ENCODE measurements at places on chromosomes 2 and 18.

- no peak for DNase-seq
Observed at GRCh38 chr2:121346407-121346806, 61.4 kb upstream of the TFCP2L1 start.

- DNase-seq = no peak
Observed at GRCh38 chr2:19176977-19177376, 181.4 kb downstream of the OSR1 start.

GRCh38 chr18:4208366-4208765 is 246.7 kb downstream of the DLGAP1 start:
- DNase-seq = no peak

GRCh38 chr18:35387152-35387571 is 10.0 kb upstream of the ZNF396 start:
- DNase-seq = no peak

GRCh38 chr2:227191367-227191766 is 26.9 kb downstream of the COL4A3 start:
- no peak for DNase-seq

DNA sequence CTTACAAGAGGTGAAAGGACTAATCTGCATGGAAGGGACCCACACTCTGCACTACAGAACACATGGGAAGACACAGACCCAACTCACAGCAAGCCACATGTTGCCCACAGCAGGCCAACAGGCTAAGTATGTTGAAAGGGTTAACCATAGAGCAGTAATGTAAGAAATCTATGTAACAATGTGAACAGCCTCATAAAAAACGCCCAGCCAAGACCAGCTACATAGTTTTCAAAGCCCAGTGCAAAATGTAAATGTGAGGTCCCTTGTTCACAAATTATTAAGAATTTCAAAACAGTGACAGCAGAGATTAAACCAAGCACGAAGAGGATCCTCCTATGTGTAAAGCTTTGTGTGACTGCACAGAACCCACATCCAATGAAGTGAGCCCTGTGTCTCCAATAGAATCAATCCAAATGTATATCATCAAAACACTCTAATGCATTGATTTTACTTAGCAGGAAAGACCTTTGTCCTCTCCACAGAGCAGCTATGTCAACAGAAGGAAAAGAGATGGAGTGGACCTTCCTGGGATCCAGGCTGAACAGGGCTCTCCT is 210.1 kb downstream of the AGPS start:
- no peak for DNase-seq

GRCh38 chr2:37376421-37377186 is 32.2 kb downstream of the QPCT start:
- no peak for DNase-seq

- DNase-seq = no peak
Observed at GRCh38 chr2:6934758-6935651, 17.8 kb downstream of the RNF144A start.

DNA sequence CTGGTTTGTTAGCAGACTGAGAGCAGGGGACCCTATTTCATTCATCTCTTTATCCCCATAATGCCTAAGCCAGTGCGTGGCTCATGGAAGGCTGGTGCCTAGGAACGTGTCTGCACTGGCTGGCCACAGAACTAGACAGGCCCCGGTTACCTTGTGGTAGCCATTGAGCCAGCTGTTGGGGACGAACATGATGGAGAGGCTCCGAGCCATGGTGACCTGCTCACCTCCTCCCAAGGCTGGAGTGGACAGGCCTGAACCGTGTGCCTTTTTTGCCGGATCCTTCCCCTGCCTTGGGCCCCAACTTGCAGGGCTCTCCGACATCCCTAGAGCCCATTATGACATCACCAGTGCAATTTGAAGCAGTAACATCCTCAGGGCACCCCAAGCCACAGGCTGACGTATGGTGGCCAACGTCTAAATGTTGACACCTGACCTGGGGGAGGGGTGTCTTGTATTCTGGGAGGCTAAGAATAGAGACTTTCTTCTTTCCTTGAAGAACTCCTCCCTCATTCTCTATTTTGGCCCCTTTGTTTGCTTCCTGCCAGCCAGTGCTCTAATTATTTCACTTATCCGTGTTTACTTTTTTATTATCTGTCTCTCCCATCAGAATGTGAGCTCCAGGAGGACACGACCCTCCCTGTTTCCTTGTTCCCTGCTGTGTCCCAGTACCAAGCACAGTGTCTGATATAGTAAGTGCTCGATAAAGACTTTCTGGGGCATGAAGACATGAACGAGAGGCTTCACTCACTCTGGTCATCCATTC is 12.2 kb upstream of the DNPEP start:
- DNase-seq = no peak

DNA sequence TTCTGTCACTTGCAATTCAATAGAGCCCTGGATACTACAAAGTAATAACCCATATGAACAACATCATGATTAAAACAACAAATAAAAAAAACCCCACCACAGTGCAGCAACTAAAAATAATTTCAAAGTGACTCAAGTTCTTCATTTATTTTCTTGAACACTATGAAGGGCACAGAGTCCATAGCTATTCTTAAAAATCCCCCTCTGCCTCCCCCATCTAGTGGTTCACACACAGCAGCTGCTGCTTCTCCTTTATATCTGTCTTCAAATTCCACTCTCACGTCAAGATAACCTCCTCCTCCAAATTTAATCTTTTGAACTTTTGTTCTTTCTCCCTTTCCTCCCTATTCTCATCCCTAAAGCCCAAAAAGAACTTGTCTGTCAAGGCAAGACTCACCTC is 591.3 kb downstream of the ZEB2 start:
- DNase-seq = no peak

- no peak for DNase-seq
Observed at GRCh38 chr18:27865431-27865830, 311.5 kb downstream of the CDH2 start.

DNA sequence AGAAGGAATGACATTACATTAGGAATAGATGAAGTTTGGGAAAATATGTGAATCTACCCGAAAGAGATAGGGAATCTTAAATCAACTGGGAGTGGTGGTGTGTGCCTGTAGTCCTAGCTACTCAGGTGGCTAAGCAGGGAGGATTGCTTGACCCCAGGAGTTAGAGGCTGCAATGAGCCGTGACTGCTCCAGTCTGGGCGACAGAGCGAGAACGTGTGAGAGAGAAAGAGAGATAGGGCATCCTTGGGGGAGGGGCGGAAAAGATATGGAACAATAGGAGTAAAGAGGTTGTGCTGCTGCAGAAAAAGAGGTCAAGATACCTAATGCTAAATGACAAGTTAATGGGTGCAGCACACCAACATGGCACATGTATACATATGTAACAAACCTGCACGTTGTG is 47.1 kb upstream of the ADAM23 start:
- DNase-seq = no peak

- no peak for DNase-seq
Observed at GRCh38 chr2:8427211-8427610, 254.6 kb upstream of the ID2 start.

DNA sequence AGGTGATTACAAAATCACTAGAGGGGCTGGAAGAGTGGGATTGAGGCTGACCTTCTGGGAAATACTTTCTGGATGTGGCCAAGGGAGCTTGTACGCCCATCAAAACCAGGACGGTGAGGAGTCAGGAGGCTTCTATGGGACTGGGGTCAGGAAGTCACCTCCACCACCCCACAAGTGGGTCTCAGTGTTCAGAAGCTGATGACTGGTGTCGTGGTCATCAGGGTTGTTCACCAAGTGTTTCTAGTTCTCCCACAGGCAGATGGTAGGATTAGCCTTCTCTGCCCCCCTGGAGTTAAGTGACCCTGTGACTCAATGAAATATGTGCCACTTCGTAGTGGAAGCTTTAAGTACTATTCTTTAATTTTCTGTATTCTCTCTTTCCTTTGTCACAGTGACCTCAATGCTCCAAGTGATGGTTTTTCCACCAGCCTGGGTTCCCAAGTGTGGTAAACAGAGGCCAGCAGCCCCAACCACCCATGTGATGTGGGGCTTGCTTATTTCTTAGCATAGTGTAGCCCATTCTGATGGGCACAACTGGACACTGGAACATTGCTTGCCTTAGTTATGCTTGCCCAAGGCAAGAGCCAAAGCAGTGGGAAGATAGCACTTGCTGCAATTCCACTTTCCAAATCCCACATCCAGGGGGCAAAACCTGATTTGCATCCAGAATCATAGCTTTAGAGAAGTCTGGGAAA is 258.8 kb downstream of the CYP26B1 start:
- no peak for DNase-seq

GRCh38 chr2:103945083-103945482 is 908.8 kb upstream of the POU3F3 start:
- no peak for DNase-seq

- DNase-seq = no peak
Observed at GRCh38 chr18:8380006-8380405, 229.2 kb upstream of the RAB12 start.

DNA sequence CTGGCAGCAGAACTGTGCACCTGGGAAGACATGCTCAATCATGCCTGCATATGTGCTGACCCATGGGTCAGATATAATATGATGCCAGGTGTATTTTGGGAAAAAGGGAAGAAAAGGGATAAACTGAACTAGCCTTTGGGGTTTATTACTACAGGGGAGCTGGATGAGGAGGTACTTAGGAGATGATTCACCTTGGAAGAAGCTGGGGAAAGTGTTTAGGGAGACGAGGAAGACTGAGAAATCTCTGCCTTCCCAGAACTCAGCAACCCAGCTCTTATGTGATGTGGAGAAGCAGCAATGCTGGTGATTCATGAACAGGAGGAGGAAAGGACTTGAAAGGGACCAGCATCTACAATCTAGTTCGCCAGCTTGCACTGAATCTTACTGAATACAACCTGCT is 110.2 kb downstream of the BARD1 start:
- no peak for DNase-seq

GRCh38 chr2:143759455-143759854 is 630.2 kb downstream of the ARHGAP15 start:
- DNase-seq = no peak

DNA sequence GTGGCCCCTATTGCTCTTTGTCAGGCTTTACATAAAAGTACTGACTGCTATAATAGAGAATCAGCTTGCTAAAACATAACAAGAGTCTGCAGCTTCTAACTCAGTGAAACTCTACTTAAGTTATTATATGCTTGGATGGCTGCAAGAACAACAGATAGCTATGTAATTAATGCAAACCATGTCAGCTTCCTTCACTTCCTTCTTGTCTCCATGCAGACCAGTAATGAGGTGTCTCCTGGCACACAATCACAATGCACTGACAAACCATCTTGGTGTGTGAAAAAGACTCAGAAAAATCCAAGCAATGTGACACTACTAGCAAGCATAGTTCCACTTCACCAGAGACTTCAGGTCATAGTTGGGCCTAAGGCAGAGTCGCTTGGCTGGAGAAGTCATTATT is 2068.9 kb upstream of the PIK3C3 start:
- DNase-seq = no peak

DNA sequence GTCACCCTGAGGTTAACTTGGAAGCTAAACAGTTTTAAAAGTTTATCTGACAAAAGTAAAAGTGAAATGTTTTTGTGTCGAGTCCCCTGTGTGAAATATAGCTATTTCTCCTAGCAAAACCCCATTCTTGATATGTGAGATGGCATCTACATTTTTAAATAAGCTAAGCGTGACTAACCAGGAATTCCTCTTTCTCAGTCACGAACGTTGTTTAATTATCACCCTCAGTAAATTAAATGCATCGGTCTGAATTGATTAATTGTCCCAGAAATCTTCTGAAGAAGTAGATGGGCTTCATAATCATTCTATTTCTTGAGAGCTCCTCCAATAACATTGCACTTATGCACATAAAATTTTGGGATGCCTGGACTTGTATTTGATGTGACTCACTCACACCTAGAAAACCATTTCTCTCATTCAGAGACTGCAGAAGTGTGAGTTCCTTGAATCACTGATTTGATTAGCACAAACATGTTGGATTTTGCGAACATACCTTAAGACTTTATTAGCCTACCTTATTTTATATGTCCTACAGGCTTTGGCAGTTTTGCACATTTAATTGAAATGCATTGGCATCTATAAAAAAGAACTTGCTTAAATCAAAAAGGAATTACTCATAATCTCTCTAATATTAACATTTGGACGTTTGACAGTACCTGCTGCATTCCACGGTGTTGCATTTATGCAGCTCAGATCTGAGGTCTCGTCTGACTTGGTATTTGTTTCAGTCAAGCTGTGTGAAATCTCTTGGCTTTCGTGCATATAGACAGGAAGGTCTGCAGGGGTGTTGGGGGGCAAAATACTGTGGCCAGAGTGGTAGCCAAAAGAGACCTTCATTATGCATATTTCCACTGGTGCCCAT is 475.2 kb downstream of the EPHA4 start:
- DNase-seq = no peak

GRCh38 chr2:180699657-180700361 is 280.6 kb upstream of the UBE2E3 start:
- DNase-seq = no peak

DNA sequence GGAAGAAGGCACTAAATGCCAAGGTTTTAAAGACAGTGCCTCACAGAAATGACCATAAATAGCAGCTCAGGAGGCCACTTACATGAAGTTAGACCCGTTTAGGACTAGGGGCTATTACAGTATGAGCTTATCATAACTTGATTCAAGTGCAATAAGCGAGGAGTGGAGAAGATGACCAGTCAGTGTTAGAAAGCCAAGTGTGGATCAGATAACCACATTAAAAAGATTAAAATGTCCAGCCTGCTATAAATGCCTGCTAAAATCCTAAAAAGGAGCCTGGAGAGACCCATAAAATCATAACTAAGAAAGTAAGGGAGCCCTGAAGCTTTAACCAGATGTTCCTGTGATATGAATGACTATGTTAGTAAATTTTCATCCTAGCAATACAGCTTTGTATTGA is 117.5 kb upstream of the ZNF521 start:
- no peak for DNase-seq

DNA sequence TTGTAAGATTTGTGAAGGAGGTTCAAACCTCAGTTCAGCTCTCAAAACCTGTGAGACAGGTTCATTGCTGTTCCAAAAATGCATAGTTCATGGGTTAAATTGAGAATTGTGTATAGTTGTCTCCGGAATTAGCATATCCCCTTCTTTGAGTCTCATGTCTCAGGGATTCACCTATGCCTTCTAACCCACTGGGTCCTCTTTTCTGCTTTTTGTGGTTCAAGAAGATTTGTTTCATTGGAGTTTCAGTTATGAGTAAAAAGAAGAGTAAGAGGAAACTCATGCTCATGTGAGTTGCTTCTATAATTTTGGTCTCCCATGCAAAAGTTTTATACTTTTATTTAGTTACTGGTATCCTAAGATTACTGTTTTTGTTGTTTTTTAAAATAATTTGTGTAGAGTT is 1219.8 kb upstream of the ZEB2 start:
- no peak for DNase-seq

- no peak for DNase-seq
Observed at GRCh38 chr2:21245565-21245964, 121.8 kb downstream of the TDRD15 start.

Data from stimulated activated CD8-positive, alpha-beta memory T cell treated with anti-CD3 and anti-CD28 coated beads, Interleukin-2, amount 100 ng/mL, for 1 hour (primary cell).